ENCODE measurements at places on chromosomes 11 and 22.

GRCh38 chr11:79026803-79027445, 413.9 kb downstream of the TENM4 start:
- DNase-seq = no peak

DNA sequence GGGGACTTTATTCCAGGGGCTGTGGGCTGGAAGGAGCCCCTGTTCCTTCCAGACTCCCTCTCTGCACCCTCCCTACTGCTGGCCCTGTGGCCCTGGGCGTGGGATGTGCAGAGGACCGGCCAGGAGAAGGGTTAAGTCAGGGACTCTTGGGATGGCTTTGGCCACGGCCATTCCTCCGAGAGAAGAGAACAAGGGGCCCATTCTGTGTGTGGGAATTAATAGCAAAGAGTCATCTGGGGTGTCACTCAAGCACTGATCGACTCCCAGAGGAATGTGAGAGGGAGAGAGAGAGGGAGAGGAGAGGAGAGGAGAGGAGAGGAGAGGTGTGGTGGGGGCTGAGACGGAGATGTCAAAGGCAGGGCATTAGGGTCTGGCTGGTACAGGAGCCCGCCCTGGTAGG, 14.2 kb upstream of the SOX10 start:
- no peak for DNase-seq

GRCh38 chr11:109728056-109728455, 306.1 kb downstream of the C11orf87 start:
- no peak for DNase-seq

GRCh38 chr11:94104734-94105133, 23.9 kb upstream of the PANX1 start:
- DNase-seq = no peak

DNA sequence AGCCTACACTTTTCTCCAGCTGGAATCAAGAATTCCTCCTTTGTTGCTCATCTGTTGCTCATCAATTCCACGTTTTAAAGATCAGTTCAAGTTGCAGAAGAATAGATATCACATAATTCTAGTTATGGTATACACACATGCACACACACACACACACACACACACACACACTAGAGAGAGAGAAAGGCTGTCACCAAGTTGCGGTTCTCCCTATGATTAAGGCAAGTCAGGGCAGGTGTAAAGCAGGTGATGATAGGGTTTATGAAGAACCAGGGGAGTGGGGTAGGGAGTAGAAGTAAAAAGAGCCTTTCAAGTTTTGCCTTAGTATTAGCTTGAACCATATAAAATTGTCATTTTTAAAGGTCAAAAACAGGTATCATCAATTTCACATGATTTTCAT, 31.7 kb upstream of the TMPRSS4 start:
- no peak for DNase-seq

- no peak for DNase-seq
Measured at GRCh38 chr11:134366254-134366653, 34.5 kb downstream of the GLB1L2 start.

DNA sequence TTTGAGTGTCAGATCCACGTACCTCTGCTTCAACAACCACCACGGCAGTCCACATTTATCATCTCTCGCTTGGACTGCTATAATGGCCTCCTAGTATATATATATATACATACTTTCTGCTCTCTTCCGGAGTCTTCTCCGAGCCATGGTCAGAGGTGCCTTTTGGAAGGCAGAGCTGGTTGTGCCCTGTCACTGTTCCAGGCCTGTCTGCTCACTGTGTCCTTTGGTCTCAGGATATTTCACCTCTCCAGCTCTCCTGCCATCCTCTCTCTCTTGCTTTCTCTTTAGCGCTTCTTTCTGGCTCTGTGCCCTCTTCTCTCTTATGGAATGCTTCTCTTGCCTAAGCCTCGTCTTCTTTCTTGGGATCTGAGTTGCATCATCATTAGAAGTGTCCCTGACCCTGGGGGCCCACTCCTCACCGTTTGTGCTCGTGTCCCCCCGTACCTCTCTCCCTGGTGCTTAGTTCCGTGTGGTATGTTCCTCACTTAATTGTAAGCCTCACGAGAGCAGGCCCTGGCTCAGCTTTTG, 86.1 kb upstream of the RASSF10 start:
- DNase-seq = no peak

DNA sequence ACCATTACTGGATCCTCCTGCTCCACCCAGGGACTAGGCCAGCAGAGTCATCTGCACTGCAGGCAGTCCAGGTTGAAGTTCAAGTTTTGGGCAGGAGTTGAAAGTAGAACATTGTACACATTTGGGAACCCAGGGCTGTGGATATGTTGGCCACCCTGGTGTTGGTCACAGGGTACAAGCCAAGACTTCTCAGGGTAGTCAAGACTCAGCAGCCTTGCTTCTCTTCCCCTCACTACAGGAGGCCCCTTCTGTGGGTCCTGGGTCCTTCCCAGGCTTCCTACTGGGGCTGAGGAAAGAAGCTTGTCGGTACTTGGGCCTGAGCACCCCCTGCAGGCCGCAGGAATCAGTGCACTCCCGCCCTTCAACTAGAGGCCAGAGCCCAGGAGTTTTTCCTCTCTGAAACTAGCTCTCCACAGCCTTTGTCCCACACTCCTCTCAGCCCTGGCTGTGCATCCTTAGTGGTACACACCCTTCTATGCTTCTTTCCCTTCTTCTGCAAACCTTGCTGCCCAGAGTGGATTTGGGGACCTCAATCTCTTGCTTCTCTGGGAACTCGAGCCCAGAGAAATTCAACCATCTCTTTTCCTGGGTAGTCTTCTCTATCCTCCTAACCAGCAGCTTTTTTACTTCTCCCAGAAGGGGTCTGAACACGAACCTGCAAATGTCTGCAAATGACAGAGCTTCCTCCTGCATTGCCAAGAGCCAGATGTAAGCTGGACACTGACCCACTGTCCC, 2.6 kb upstream of the HPX start:
- DNase-seq = peak; percentile 53

DNA sequence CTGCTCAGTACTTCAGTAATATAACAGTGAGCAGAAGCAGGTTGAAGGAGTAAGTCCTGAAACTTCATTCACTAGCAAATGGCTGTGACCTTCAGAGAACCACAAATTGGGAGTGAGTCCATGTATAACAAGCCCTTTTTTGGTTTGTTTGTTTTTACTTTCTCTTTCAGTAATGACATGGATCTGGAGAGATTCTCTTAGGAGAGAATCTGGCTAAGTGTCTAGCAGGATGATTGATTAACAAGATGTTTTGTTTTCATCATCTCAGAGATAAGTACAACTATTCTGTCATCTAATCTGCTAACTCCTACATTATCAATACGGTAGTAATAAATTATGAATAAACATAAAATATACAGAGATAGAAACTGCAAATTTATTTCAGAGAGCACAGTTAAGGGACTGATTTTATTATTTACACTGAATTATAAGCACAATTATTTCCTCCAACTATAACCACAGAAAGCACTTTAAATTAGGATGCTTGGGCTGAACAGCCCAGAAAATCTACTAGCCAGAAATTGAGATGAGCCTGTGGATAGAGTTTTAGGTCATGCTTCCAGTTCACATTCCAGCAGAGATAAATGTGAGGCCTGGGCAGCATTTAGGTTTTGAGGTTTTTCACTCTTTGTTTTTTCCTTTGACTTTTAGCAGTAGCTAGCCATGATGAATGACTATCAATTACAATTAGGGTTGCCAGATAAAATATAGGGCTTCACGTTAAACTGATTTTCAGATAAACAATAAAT, 429.3 kb upstream of the FAT3 start:
- no peak for DNase-seq

GRCh38 chr22:37961062-37961461, 7.6 kb downstream of the POLR2F start:
- no peak for DNase-seq

All from stimulated activated CD4-positive, alpha-beta T cell treated with anti-CD3 and anti-CD28 coated beads, Interleukin-4, amount 100 ng/mL, for 24 hours (primary cell).